ENCODE measurements at places on chromosomes 3 and 15.

GRCh38 chr3:178845420-178846118 is 226.0 kb downstream of the ZMAT3 start:
- DNase-seq = no peak

- DNase-seq = peak; percentile 78
These were observed 2.4 kb downstream of the ANAPC13 start for GRCh38 chr3:134483195-134483900.

- DNase-seq = no peak
These were observed 150.9 kb downstream of the TPRA1 start for GRCh38 chr3:127439621-127440020.

GRCh38 chr3:69435274-69436265 is 49.7 kb upstream of the FRMD4B start:
- no peak for DNase-seq

DNA sequence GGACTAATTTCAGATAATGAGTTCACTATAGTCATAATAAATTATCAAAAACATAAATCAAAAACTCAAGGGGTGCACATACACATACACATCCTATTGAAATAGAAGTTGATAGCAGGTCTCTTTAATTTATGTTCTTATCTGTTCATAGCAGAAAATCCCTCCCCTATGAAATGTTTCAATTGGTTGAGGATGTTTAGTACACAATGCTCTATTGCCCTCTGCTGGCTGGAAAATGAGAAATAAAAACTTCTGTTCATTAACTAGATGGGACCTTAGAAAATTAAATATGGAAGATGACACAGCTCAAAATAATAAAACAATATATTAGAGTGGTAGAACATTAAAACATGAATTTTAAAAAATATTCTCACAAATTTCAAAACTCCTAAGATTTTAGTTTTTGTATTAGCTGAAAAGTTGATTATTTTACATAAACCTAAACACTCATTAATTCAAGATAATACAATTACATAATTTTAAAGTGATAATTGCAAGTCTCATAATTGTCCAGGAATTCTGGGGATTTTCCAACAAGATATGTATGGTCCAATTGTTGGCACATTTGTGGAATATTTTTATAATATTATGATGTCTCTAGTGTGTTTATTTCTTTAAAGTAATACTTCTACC is 735.0 kb downstream of the ROBO1 start:
- no peak for DNase-seq

GRCh38 chr3:197329382-197329781 is 31.0 kb upstream of the DLG1 start:
- no peak for DNase-seq

- DNase-seq = no peak
These were observed 212.8 kb upstream of the RORA start for GRCh38 chr15:61441891-61442290.

GRCh38 chr3:94118390-94118789 is 55.5 kb downstream of the NSUN3 start:
- DNase-seq = no peak

- no peak for DNase-seq
These were observed 71.0 kb upstream of the GALNT15 start for GRCh38 chr3:16103472-16103871.

DNA sequence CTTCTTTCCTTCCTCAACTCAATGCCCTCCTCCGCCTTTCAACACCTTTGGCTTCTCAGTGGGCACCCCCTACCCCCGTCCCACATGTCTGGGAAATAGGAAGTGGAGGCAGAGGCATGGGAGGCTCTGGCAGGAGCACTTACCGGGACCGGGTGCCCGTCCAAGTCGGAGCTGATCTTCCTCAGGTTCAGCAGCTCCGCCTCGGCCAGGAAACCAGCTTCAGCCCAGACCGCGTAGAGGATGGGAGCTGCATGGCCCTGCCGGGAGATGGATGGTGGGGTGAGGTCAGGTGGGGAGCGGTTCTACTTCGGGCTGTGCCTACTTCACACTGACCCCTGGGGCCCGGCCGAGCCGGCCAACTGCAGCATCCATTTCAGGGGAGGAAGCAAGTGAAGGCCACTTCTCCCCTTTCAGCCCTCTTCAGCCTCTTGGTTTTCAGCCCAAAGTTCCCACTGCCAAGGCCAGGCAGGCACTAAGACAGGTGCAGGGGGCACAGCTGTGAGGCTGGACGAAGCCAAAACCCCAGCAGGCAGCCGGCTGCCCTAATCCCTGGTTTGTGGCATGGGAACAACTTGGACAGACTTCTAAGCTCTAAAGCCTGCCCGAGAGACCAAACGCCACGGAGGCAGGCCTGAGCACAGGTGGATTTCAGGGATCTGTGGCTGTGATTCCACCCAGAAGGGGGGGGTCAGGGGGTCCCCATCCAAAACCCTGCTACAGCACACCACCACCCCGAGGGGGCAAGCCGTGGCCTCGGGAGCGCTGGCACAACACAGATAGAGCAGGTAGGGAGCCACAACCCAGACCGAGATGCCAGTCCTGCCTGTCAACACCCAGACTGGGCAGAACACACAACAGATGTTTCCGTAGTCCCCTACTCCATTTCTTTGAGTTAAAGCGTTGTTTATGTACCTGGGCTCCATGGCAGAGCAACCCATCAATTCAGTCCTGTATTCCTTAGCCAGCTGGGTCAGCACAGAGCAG is 14.5 kb downstream of the TKT start:
- no peak for DNase-seq

DNA sequence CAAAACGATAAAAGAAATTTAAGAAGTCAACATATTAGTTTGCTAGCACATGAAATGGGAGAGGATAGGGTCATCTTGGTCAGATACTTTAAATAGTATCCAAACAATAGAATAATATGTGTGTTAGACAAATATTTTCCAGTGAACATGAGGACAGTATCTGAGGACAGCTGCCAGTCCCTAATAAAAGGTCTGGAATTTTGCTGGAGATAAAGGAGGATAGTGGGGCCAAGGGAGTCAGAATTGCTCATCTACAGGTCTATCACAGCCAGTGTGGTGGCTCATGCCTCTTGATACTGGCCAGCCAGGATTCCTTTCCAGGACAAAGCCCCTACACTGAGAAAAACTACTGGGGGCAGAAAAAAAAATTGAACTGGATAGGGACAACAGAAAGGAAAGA is 74.0 kb downstream of the HERC1 start:
- DNase-seq = no peak

- no peak for DNase-seq
These were observed 273.6 kb upstream of the PROK2 start for GRCh38 chr3:72058493-72059081.

- peak; percentile 40 for DNase-seq
These were observed 17.7 kb downstream of the EEFSEC start for GRCh38 chr3:128170866-128171516.

- DNase-seq = no peak
These were observed 4.7 kb upstream of the CLDN1 start for GRCh38 chr3:190326930-190327329.

GRCh38 chr15:41513506-41514227 is at the start of gene LTK:
Gene LTK, minus strand, starts transcription at chr15:41513827. Its CDS starts 118 bp downstream, at chr15:41513709.
- DNase-seq = no peak

GRCh38 chr3:64668582-64669510 is 19.0 kb downstream of the ADAMTS9 start:
- no peak for DNase-seq

GRCh38 chr3:151387842-151388241 is 3.3 kb upstream of the P2RY12 start:
- DNase-seq = no peak

DNA sequence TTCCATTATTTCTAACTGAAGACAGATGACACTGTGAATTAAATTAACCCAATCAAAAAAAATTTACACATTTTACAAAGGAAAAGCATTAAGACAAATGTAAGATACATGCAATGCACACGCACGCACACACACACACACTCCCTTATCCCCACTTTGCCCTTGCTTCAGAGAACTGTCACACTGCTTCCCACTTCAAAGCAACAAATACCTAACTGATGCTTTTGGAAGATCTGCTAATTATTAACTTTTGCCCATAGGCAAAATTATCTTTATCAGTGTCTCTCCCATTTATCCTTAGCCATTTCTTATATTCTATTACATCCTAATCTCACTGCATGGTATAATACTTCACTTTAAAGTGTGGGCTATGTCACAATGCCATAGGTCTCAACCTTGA is 60.3 kb downstream of the SETD2 start:
- no peak for DNase-seq

- no peak for DNase-seq
These were observed 16.7 kb upstream of the GPR160 start for GRCh38 chr3:170021083-170021482.

GRCh38 chr15:62895139-62895866 is 147.2 kb upstream of the TPM1 start:
- DNase-seq = peak; percentile 84

DNA sequence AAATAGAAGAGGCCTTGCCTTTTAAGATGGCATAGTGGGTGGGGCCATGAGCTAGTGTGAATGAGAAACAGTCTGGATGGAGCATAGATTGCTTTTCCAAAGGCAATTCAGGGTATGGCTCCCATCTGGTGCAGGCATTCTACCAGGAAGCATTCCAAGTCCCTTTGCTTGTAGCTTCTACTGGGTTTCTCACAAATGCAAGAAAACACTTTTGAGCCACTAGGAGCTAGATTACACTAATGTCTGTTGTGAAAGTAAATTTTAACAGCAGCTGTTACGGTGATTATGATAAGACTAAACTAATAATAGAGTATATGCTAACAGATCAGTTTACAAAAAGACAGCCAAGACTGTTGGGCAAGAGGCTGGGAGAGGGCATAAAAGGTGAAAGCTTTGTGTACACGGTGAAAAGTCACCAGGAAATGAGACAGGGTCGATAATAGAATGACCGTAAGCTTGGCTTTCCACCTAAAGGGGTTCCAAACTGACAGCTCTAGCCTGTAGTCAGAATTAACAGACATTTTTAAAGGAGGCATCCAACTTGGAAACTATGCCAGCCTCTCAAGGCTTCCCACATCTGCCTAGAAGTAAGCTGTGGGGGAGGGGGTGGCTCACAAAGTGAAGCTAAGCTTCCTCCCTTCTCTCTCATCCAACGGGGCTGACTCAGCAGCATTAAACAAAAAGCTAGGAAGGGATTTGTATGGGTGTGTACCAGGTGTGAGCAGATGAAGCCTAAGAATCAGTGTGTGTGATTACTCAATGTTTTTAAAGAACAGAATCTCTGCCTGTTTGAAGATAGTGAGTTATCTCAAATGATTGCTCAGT is 61.1 kb upstream of the GPD1L start:
- DNase-seq = no peak

- DNase-seq = peak; percentile 89
These were observed 49.8 kb upstream of the SLC4A7 start for GRCh38 chr3:27533718-27534573.

DNA sequence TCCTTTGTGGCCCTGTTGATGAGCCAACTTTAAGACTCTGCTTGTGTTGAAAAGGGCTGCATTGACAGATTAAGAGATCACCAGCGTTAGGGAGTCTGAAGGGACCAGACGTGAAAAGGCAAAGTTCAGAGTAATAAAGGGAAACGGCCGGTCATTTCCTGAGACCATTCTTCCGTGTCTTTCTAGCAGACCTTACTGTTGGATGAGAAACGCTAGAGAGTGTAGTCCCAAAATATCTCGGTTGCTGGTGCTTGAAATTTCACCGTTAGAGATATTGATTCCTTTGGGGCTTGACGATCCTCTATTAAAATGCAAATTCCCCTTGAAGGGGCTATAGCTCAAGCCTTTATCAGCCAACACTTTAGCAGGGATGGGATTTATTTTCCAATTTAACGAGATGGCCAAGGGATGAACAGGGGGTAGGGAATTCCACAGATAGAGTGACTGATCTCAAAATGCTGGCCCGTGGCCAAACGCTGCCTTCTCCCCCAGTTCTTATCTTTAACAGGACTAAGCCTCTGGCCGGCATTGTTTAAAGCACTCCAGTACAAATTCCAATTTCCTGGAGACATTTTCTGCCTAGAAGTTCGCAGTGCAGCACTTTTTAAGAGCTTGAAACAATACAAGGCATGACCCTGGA is 250.4 kb downstream of the TJP1 start:
- peak; percentile 8 for DNase-seq

DNA sequence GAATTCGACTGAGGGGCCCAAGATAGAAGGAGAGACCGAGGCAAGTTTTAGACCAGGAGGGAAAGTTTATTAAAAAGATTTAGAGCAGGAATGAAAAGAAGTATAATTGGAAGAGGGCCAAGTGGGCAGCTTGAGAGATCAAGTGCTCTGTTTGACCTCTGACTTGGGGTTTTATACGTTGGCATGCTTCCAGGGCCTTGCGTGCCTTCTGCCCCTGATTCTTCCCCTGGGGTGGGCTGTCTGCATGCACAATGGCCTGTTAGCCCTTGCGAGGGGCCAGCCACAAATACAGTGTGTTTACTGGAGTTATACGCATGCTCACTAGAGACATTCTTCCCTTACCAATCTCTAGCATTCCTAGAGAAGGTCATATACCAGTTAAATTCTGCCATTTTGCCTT is 70.7 kb upstream of the LARS2 start:
- no peak for DNase-seq

DNA sequence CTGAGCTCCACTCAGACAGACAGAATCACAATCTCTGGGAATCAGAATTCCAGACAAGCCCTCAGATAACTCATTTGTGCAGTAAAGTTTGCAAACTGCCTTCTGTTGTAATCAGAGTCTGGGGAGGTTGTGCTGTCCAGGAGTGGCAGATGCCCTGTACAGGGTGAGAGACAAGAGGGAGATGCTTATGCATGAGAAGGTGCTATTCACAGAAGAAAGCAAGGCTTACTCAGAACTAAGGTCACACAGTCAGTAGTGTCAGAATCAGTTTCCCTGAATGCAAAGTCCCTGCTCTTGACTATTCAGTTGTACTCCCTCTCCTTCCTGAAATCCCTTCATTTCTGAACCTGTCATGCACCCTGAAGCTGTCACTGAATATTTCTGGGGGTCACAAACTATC is 43.7 kb downstream of the SRPRB start:
- DNase-seq = no peak

- no peak for DNase-seq
These were observed 181.6 kb downstream of the ADAMTSL3 start for GRCh38 chr15:83835479-83835878.

DNA sequence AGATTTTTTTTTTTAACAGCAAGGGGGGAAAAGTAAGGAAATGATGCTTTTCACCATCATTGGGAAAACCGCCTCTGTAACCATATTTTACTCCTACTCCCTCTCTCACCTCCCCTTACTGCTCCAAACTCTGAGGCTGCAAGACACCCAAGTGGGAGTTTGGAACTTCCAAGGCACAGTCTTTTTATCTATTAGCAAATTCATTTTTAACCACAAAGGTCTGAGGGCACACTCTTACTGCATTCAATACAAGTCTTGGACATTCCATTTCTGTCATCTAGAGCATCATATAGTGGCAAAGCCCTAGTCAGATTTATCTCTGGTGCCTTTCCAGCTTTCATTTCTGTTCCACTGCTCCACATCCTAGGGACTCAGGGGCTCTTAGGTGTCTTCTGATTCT is 13.2 kb downstream of the FAM162A start:
- DNase-seq = no peak

- no peak for DNase-seq
These were observed 114.8 kb downstream of the BBX start for GRCh38 chr3:107637416-107638183.

GRCh38 chr3:170226426-170226960 is 4.3 kb downstream of the PRKCI start:
- no peak for DNase-seq

Measured in pulmonary artery endothelial cell (primary cell).